ENCODE measurements at places on chromosomes 1 and 21. TPM values are rescaled to one million over a fixed set of nuclear protein-coding genes. Genes with fewer than 3 reads are reported as not detected.

- H3K36me3 ChIP-seq, result no peaks in the 10 kb centered on the region
- no peak overlapping the region for H3K27ac ChIP-seq
- no peaks in the 10 kb centered on the region for H3K27me3 ChIP-seq
- H3K4me1 ChIP-seq, result peaks cover 2% of the 10 kb centered on the region
- H3K4me3 ChIP-seq, result no peak overlapping the region
Observed at GRCh38 chr1:244231572-244232315, 180.7 kb downstream of the ZBTB18 start.

DNA sequence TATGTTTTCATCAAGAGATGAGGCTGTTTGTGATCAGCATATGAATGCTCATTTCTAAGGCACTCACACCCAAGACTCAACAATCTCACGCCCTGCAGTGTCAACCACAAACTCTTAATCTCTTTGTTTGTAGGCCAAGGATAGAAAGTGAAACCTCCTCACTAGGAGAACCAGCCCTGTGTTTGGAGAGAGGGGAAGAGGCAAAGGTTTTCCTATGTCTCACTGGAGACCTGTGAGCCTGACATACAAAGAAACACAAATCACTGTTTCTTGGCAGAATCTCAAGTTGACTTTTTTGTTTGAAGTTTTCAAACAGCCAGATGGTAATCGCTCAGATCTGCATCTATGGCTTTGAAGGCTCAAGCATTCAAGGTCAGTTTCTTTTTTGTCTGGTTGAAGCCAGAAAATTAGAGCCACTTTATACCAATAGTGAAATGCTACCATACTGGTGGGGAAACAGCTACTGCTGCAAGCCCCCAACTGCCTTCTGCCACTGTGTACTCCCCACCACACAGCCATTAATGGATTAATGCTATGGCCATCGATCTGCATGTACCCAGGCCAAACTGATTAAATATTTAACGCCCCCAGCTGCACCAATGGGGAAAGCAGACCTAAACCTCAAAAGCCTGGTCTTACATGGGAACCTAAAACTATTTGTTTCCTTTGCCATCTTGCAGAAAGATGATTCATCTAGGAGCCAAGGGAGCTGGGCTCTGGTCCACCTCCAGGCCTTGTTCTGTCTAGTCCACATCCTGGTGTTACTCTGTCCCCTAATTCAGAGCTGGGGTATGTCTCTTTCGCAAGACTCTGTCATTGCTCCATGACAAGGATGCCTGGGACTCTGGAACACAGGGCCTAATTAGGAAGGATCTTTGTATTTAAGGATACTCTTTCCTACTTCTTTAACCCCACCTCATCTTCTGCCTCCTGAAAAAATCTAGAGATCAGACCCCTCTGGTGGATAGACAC, 16.3 kb downstream of the PDZK1 start:
- H3K4me1 ChIP-seq, result peaks cover 42% of the 10 kb centered on the region
- H3K4me3 ChIP-seq, result peak overlapping the region; percentile 32
- H3K36me3 ChIP-seq, result peaks cover 10% of the 10 kb centered on the region
- peak; percentile 76 for DNase-seq

DNA sequence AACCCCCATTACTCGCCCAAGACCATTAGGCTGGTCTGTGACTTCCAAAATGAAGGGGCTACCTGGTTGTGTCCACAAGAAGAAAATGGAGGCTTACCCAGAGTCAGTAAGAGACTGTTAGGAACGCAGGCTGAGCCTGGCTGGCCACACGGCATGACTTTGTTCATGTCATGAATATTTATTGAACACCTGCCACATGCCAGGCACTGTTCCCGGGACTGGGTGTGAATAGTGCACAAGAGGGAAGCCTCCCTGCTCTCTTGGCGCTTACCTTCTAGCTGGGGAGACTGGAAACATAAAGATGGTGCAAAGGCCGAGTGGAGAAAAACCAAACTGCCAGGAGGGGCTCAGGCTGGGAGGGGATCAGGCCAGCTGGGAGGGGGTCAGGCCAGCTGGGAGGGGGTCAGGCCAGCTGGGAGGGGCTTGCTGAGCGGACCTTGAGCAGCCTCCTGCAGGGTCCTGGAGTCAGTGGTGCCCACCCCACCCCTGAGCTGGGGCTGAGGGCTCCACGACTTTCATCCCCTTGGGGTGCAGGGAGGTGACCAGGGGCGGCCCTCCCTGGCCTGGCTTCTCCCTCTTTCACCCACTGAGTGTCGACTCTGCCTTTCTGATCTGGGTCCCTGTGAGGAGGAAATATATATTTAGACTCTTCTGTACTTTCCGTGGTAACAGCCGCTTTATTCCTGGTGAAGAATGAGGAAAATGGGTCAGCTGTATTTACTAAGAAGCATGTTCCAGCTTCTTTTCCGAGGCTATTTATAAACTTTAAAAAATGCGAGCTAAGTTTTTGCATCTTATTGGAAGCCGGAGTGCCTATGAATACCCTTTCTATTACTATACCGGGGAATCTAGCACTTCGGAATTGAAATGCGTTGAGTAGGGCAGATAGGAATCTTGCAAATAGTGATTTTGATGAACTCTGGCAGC, 139.0 kb downstream of the CAMTA1 start:
- no peaks in the 10 kb centered on the region for H3K36me3 ChIP-seq
- H3K4me1 ChIP-seq, result peaks cover under 1% of the 10 kb centered on the region
- peaks cover 8% of the 10 kb centered on the region for H3K27me3 ChIP-seq
- no peak overlapping the region for H3K27ac ChIP-seq
- no peak for DNase-seq
- H3K4me3 ChIP-seq, result no peak overlapping the region

DNA sequence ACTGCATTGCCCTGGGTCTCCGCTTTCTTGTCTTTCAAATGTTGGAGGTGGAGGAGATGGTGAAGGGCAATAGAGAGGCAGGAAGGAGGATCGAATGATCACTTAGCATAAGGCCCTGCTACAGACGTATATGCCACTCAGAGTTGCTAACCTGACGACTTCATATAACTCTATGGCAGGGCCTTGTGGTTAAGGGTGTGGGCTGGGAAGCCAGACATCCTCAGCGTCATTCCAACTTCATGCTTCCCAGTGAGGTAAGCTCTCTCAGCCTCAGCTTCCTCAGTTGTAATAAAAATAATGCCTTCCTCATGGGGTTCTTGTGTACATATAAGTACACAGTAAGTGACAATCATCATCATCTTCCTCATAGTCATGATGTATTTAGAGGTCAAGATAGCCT, 54.6 kb downstream of the CASQ2 start:
- H3K4me1 ChIP-seq, result no peaks in the 10 kb centered on the region
- no peak overlapping the region for H3K4me3 ChIP-seq
- no peaks in the 10 kb centered on the region for H3K36me3 ChIP-seq

DNA sequence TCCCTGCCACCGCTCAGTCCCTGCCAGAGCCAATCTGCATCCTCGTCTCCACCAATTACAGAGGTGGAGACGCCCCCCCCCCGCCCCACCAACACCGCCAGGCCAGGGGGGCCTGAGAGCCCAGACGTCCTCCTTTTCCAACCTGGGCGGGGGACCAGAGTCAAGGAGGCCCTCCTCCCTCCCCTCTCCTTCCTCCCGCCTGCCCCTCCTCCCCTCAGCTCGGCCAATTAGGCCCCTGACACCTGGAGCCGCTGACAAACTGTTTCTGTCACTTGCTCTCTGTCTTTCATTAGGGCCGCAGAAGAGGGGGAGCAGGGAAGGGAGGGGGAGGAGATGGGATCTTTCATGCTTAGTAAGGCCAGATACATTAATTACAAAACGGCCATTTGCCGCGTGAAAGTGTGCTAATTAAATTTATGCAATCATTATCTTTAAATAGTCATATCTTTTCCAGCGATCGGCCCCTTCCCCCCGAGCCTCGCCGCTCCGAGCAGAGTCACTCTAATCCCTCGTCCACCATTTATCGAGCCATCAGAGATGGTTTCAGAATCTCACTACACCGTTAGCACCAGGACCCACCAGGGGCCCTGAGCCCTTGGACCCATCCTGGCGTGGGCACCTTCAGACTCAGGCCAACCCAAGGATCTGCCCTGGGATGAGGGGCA, 94.7 kb downstream of the PAX7 start:
- DNase-seq, result no peak
- no peak overlapping the region for H3K27ac ChIP-seq
- no peak overlapping the region for H3K4me3 ChIP-seq

EPB41 gene
- total RNA-seq, result 95.4 TPM

DNA sequence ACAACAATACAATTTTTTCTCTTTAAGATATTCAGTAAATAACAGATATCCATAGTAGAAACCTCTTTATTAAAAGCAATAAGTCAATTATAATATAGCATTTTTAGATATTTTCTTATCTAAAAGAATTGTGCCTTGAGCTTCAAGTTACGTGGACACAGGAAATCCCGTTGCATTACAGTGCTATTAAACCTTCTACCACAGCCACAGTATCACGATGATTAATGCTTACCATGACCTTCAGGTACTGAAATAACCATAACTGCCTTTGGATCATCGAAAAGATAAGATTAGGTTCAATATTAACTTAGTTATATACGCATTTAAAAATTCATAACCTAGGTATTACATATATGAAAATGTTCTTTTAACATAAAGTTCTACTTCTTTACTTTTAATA, 17.9 kb downstream of the B3GALNT2 start:
- H3K36me3 ChIP-seq, result peaks cover 11% of the 10 kb centered on the region
- no peak overlapping the region for H3K4me3 ChIP-seq
- no peaks in the 10 kb centered on the region for H3K4me1 ChIP-seq
- no peak for DNase-seq
- no peaks in the 10 kb centered on the region for H3K27me3 ChIP-seq
- H3K27ac ChIP-seq, result no peak overlapping the region

DNA sequence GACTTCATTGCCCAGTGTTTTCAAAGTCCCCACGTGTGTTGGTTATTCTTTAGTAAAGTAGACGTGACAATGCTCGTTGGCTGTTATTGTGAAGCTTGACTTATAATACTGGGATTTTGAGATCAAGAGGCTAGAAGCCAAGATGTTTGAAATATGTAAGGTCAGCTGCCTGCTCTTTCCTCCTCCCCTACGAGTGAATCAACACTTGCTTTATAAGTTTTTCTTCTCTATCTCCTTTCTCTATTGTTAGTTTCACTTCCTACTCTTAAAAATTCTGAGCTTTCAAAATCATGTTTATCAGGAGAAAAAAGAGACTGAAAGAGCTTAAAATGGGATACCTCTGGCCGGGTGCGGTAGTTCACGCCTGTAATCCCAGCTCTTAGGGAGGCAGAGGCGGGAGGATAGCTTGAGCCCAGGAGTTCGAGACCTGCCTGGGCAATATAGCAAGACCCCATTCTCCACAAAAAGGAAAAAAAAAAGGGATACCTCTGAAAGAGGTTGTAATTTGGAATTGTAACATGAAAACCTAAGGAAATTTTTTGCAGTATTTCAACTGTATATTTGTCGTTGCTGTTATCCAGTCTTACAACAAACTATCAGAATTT, 72.0 kb downstream of the EPB41 start:
- no peak overlapping the region for H3K27ac ChIP-seq
- H3K4me1 ChIP-seq, result peaks cover 7% of the 10 kb centered on the region
- no peaks in the 10 kb centered on the region for H3K27me3 ChIP-seq
- H3K4me3 ChIP-seq, result no peak overlapping the region
- H3K36me3 ChIP-seq, result peaks cover 22% of the 10 kb centered on the region

IFNAR2 gene
- 54.6 TPM for total RNA-seq

TPTE gene
- not detected for total RNA-seq

LCE1E gene
- total RNA-seq, result not detected

SRM gene
- 154 TPM for total RNA-seq

PLEKHO1 gene
- total RNA-seq, result 138 TPM

DNA sequence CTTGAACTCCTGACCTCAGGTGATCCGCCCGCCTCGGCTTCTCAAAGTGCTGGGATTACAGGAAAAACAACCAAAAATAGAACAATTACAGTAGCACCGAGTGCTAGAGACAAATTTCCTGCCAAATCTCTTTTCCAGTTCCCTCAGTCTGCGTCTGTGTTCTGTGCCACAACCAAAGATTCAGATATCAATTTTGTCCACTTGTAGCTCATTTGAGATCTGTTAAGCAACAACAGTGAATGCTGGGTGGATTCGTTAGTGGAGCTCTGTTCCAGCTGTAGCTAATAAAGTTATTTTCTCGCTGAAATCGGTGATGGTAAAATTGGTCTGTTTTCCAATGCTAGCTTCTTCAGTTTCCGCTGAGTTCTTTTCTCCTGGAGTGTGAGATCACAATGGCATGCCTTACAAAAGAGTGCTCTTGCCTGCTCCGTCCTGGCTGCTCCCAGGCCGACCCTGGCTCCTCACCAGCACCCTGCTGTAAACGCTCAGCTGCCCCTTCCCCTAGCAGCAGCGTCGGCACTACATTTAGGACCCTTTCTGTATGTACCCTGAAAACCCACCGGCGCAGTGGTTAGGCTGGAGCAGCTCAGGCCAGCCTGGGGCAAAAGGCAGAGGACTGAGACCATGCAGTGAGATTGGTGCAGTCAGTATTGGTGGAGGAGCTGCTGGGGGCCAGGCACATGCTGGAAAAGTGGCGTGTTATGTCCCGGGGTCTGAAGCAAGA, 395.4 kb downstream of the KIF26B start:
- no peak for DNase-seq
- no peaks in the 10 kb centered on the region for H3K4me1 ChIP-seq
- H3K4me3 ChIP-seq, result no peak overlapping the region
- no peaks in the 10 kb centered on the region for H3K36me3 ChIP-seq

GRCh38 chr1:192574073-192574472, 1.5 kb upstream of the RGS1 start:
- no peak for DNase-seq
- no peak overlapping the region for H3K4me3 ChIP-seq
- peak overlapping the region; percentile 21 for H3K27ac ChIP-seq
- peaks cover 33% of the 10 kb centered on the region for H3K36me3 ChIP-seq
- no peaks in the 10 kb centered on the region for H3K27me3 ChIP-seq

DNA sequence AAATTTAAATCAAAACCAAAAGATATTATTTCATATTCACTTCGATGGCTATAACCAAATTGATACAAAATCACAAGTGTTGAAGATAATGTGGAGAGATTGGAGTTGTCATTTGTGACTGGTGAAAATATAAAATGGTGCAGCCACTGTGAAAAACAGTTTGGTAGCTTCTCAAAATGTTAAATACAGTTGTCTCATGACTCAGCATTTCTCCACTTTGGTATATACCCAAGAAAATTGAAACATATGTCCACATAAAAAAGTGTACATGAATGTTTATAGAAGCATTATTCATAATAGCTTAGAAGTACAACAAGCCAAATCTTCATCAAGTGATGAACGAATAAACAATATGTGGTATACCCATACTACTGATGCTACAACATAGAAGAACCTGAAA, 318.5 kb downstream of the BRINP3 start:
- no peak overlapping the region for H3K4me3 ChIP-seq
- no peak overlapping the region for H3K27ac ChIP-seq
- no peak for DNase-seq
- no peaks in the 10 kb centered on the region for H3K4me1 ChIP-seq

Measured in activated CD8-positive, alpha-beta T cell treated with anti-CD3 and anti-CD28 coated beads, Interleukin-2, amount 10 ng/mL, durations not matched to agents 7 days and 5 days (primary cell).